Fibroblast of lung (primary cell): ENCODE measurements at places on chromosomes 6 and 20.

- no peak for DNase-seq
Measured at GRCh38 chr6:127439718-127440117, 19.5 kb downstream of the KIAA0408 start.

DNA sequence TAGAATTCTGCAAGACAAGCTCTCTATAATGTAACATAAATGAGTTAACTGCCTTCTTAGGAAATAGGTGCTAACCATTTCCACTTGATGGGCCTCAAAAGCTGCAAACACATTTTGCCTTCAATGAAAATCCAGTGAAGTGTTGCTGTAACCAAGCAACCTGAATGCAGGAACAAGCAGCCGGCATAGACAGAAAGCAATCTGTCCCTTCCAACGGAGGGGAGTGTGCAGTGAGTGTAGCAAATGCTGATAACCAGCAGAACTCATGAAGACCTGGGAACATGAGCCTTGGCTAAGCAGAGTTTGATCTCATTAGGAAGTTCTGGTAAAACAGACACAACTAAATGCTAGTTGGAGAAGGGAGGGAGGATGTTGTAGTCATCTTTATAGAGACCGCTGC, 697.8 kb downstream of the KIF16B start:
- DNase-seq, result no peak

- peak; percentile 6 for DNase-seq
Measured at GRCh38 chr6:89148016-89148750, 2.3 kb downstream of the PM20D2 start.

DNA sequence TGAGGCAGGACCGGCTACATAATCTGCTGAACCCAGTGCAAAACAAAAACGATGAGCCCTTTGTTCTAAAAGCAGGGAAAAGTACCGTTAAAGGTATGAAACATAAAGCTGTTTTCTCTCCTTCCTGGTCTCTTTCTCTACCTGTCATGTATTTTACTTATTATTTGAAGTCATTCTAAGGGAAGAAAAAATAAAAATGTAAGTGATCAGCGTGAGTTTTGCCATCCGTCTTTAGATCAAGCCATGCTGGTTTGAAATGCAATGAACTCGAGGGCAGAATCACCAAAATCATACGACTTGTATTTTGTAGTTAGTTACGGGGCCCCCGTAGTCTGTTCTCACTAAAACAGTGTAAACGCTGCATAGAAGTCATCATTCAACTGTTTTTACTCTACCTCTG, 2.9 kb upstream of the BCAS1 start:
- DNase-seq, result no peak

- DNase-seq, result no peak
Measured at GRCh38 chr6:32223258-32224235, at the start of gene NOTCH4. Gene NOTCH4, minus strand, starts transcription at chr6:32224067. Its CDS starts 139 bp downstream, at chr6:32223928.

GRCh38 chr20:45325371-45325770, 17.3 kb upstream of the MATN4 start:
- DNase-seq, result no peak

- DNase-seq, result no peak
Measured at GRCh38 chr20:58718121-58718563, 25.5 kb downstream of the NPEPL1 start.

DNA sequence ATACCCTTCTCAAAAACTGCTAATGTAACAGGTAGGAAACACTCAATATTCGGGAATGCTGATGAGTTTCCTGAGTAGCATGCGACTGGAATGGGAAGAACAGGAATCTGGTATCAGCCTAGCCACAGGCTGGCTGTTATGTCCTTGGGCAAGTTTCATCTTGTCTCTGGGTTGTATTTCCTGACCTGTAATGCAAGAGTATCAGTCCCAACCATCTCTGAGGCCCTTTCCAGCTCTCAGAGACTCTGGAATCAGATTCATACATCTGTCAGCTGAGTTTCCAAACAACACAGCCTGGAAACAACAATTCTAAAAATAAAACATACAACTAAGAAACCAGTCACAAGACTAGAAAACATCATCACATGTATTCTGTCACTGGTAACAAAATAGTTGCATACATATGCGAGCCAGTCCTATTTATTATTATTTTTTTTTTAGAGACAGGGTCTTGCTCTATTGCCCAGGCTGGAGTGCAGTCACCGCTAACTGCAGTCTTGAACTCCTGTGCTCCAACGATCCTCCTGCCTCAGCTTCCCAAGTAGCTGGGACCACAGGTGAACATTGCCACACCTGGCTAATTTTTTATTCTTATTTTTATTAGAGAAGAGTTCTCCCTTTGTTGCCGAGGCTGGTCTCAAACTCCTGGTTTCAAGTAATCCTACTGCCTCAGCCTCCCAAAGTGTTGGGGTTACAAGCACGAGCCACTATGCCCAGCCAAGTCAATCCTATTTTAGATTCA, 16.7 kb upstream of the TFAP2A start:
- no peak for DNase-seq

DNA sequence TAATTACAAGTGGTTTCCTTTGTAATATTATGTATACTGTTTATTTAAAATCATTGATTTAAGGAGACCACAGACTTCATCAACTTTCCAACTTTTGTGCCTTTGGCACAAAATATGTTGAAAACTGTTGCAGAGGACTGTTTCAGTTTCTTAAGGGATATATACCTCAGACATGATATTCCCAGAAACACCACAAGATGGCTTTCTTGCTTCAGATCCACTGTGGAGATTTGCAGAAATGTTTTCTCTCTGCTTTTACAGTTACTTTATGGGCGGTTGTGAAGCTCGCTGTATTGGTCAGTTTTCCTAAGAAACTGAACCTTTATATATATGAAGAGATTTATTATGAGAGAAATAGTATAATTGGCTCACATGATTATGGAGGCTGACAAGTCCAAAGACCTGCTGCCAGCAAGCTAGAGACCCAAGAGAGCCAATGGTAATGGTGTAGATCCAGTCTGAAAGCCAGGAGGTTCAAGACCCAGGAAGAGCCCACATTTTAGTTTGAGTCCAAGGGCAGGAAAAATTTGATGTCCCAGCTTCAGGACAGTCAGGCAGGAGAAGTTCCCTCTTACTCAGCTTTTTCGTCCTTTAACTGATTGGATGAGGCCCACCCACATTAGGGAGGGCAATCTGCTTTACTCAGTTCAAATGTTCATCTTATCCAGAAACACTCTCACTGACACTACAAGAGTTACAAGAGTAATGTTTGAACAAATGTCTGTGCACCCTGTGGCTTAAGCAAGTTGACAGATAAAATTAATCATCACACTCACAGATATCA, 12.8 kb downstream of the ME1 start:
- peak; percentile 86 for DNase-seq

DNA sequence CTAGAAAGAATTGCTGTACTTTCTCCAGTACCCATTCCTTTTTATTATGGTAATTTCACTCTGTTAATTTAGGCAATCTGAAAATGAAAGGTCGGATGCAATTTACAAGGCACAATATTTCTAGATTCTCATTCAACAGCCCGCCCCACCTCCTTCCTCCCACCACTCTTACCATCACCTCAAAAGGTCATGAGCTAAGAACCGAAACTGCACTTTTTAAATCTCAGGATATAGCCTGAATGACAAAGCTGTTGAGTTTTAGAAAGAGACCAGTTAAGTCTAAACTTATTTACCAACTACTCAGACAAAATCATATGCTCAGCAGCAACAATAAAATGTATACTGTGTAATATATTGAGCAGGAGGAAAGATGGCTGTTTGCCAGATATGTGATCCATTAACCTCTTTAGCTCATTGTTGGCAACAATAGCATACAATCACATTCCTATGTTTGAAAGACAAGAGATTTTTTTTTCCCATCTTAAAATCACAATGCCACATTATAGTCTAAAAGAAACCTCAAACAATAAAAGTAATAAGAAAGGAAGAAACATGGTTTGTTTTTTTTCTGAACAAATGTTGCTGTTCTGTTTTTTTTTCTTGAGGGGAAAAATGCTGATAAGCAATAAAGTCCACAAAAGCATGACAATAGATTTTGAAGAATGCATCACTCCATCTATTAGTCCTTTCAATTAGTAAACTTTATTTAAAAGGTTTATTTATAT, 1.6 kb upstream of the HS3ST5 start:
- no peak for DNase-seq

- no peak for DNase-seq
Measured at GRCh38 chr20:4836935-4837334, 115.2 kb downstream of the PRND start.

DNA sequence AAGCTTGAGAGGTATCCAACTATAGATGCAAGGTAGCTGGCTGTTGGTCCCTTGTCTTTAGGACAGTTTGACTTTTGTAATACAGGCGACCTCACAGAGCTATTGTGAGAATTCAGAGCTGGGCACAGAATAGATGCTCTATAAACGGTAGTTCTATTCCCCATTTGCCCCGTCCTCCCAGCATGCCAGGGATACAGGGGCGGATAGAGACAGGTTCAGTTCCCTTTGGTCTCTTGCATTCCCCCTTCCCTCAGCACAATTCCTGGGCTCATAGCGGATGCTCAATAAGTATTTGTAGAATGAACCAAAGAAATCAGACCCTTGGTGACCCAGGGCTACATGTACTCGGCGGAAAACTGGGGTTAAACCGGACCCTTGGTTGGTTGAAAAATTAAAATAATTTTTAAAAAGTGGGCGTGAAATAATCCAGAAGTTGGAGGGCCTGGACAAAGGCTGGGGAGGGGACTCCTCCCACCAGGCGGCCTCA, 707 bp upstream of the TOP1 start:
- no peak for DNase-seq

DNA sequence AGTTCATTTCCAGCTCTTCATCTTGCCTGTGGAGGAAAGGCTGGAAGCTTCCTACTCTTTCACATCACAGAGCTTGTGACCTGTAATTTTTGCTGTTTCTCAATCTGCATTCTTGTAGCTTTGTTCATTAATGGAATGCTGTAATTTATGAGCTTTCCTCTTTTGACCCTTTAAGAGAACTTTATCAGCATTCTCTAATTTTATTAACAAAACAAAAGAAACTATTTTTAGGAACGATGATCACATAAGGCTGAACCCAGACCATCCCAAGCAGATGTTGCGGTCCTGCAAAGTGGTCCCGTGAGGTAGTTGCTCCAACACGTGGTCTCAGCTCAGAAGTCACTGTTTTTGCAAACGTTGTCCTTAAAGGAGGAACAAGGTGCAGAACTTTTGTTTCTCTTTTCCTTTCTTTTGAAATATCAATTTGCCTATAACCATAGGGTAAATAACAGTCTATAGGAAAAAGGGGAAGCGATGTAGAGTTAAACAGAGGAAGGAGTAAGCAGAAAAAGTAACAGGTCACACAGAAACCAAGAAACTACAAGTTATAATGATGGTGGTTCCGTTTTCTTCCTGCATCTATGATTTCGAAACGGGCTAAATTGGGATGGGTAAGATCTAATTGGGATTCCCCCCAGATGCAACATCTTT, 121.3 kb upstream of the PHACTR1 start:
- peak; percentile 76 for DNase-seq

- DNase-seq, result peak; percentile 83
Measured at GRCh38 chr6:28489366-28490204, 26.0 kb downstream of the GPX6 start.

GRCh38 chr20:58210398-58210747, 18.1 kb downstream of the ANKRD60 start:
- no peak for DNase-seq

- DNase-seq, result peak; percentile 62
Measured at GRCh38 chr6:23584134-23584763, 541.8 kb upstream of the NRSN1 start.

DNA sequence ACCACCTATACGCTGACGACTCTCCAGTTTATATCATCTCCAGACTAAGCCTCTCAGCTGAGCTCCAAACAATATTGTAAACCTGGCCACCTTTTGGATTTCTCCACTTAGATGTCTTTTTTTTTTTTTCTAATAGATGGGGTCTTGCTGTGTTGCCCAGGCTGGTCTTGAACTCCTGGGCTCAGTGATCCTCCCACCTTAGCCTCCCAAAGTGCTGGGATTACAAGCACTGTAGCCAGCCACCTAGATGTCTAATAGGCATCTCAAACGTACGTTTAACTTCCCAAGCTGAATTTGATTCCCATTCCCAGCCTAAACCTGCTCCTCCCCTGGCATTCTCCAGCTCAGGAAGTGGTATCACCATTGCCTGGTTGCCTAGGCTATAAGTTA, 5.2 kb downstream of the DDR1 start:
- DNase-seq, result no peak

GRCh38 chr20:10605547-10606195, 68.1 kb downstream of the JAG1 start:
- DNase-seq, result no peak

DNA sequence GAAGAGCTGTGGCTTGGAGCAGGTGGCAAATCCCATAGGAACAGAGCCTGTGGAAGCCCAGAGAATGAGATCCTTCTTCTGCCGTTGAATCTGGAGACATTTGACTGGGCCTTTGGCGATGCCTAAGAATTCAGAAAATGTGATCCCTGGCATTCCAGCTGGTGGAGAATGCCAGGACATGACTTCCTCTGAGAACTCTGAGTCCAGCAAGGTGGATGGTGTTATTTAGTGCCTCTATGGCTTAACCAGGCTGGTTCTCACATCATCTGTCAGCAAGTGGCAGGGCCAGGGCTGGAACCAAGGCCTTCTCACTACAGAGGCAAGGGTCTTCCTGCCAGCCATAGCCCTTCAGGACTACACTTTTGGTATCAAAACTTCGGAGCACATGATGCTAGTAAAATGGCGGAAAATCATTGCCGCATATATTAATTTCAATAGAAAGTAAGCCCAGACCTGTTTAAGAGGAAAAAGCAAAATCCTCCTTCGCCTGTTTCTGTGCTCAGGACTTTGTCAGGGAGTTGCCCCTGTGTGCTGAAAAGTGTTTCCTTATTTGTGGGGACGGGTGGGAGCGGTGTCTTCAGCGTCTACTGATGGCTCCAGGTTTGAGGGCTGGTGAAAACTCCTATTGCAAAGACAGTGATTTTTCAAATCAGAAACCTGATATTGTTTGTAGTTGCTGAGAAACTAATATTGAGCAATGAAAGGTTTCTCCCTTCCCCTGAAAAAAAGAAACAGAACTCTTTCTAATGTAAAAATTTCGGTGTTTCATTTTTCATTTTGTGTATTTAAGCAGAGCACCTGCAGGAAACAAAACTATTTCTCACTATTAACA, 23.9 kb downstream of the DUSP22 start:
- no peak for DNase-seq

GRCh38 chr6:25010902-25011625, 75.3 kb upstream of the RIPOR2 start:
- peak; percentile 63 for DNase-seq

DNA sequence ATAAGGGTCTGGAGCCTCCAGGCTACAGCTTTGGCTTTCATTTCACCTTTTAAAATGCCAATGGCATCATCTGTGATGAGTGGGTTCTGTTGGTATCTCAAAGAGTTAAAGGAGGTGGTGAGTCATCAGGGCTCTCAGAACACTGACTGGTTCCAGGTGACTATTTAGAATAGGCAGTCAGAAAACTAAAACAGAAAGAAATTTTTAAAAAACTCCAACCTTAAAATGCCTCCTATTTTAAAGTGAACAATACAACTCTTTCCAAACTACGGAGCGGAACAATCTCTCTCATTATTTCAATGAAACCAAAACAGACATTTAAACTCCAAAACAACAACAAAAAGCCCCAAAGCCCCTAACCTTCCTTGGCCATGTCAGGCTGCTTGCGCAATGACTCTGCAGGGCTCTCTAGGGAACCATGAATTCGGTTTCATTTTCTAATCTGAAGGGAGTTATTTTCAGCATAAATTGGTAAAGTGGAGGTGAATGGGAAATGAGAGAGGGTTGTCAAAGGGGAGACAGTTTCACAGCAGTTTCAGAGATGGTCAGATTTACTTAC, 194.9 kb downstream of the KIF6 start:
- peak; percentile 66 for DNase-seq
